Activated CD4-positive, alpha-beta T cell treated with anti-CD3 and anti-CD28 coated beads for 1 hour (primary cell): ENCODE measurements at places on chromosomes 11 and 22.

DNA sequence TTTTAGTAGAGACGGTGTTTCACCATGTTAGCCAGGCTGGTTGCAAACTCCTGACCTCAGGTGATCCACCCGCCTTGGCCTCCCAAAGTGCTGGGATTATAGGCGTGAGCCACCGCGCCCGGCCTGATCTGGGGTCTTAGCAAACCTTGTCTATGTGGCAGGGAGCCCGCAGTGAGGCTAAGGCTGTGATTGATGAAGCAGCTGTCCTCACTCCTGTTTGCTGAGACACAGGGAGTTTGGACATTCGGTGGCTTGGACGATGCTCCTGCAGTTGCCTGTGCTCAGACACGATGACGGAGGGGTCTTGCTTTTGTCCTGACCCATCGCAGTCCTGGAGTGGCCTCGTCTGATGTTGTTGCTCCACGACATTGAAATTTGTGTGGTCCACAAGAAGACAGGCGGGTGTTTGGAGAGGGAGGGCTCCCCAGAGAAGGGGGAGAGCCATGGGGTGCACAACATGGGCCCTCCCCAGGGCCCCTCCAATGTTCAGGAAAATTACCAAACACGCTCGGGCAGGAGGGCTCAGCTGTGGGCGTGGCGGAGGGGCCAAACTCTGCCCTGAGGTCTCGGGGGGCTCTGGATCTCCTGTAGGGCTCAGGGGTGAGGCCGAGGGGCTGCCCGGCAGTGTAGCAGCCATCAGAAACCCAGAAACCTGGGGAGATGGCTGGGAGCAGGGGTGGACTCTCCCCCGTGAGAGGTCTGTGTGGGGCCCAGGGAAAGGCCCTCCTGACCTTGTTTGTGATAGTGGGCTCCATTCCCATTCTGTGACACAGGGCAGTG is 41.8 kb upstream of the PRR5 start:
- DNase-seq = no peak

DNA sequence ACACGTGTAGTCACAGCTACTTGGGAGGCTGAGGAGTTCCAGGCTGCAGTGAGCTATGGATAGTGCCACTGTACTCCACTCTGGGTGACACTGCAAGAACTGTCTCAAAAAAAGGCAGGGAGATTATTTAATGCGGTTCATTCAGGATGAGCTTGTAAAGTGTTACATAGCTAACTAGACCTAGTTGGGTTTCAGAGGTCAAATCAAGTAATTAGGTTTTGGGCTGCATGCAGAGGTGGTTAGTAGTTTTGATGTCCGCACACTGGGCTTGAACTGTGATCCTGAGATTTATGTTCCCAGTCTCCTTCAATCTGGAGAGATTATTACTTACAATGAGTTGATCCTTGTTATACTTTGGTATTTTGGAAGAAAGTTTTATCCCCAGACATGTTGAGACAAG is 2.1 kb upstream of the RBM4 start:
- DNase-seq = no peak

GRCh38 chr11:73753938-73754337 is 6.9 kb downstream of the RAB6A start:
- DNase-seq = no peak

GRCh38 chr11:57546869-57547475 is 9.6 kb downstream of the SMTNL1 start:
- no peak for DNase-seq

GRCh38 chr22:50178471-50178864 is 7.2 kb upstream of the TRABD start:
- no peak for DNase-seq

DNA sequence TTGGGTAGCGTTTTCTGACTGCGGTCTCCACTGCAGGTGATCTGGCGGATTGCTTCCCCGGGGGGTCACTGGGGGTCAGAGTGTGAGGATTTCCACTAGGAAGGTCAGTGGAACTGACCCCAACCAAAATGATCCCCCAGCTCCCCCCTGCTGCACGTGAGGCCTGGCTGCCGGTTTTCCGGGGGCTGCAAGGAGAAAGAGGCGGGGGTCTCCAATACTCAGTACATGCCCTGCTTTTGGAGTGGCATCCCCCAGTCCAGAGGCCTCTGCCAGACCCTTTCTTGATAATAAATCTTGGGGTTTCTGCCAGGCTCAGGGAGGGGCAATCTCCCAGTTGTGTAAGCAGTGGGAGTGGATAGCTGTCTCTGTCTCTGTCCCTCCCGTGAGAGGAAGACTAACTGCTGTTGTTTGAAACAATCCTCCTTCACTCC is 71.5 kb upstream of the RTL6 start:
- no peak for DNase-seq

DNA sequence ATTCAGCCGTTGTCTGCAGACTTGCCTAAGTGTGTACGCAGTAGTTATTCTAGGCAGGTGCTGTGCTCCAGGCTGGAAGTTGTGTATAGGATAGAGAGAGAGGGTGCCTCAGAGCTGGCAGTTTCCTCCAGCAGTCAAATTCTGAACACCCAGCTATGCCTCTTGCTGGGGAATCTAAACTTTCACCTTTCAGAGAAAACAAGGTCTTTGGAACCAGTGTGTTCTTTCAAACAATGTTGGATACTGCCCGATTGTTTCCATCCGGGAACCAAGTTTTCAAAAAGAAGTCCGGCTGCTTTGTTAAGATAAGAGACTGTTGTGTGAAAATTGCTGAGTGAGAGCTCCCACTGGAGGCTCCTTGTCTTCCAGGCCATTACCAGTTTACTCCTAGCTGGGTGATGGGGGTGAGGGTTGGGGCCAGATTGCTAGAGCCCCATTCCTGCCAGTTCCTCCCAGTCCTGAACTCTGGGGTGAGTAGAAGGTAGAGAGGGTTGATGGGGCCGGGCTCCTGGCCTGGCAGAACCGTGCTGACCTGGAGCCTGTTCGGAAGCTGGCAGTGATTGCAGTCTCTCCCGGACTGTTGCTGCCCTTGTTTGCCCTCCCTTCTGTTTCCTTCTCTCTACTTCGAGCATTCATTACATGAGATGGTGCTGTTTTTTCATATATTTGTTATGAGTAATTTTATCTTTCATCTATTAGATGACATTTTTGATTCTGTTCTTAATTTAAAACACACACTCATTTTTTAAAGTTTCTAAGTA is 150.2 kb downstream of the TEAD1 start:
- DNase-seq = no peak
